NCI-H2081 (cell line): ENCODE measurements at places on chromosomes 3 and 15.

DNA sequence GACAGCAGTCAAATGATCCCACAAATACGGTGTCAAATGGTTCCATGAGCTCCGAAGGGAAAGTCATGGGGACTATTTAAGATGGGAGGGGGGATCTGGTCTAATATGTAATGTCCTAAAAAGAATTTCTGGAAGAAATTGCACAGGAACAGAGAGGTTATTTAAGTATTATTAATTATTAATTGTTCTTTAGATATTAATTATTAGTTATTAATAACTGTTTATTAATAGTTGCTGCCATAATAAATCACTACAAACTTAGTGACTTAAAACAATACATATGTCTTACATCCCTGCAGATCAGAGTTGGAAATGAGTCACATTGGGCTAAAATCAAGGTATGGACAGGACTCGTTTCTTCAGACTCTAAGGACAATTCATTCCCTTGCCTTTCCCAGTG is 588.2 kb upstream of the NR2F2 start:
- no peak for DNase-seq

- no peak for DNase-seq
Measured at GRCh38 chr3:1700650-1701049, 398.0 kb upstream of the CNTN4 start.

- DNase-seq: no peak
Measured at GRCh38 chr15:67472957-67473356, 48.0 kb upstream of the C15orf61 start.

DNA sequence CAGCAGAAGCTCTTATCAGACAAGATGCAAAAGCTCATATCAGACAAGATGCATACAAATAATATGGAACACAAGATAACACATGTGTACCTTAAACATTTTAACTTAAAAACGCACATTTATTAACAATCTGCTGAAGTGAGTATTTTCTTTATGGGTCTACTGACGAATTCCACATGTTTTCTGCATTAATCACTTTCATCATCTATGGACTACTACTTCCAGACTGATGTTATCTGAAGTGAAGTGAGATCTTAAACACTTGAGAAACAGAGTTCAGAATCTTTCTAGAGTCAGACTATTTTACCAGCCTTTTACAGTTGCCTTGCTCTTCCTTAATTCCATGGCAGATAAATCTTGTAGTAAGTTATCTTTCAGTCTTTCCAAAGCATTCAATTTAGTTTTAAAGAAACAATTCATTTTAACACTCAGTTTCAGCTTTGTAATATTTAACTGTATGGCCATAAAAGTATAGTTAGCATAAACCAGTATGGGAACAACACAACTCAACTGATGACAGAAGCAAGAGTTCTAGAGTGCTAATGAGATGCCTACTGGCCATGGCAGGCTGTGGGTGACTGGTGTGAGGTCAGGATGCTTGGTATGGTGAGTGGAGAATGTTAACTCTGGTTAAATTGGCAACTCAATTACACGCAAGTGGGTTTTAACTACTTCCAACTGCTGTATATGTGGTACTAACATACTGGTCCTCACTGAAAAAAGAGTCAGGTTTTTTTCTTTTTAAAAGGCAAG is 9.8 kb downstream of the CMTM6 start:
- DNase-seq: no peak

DNA sequence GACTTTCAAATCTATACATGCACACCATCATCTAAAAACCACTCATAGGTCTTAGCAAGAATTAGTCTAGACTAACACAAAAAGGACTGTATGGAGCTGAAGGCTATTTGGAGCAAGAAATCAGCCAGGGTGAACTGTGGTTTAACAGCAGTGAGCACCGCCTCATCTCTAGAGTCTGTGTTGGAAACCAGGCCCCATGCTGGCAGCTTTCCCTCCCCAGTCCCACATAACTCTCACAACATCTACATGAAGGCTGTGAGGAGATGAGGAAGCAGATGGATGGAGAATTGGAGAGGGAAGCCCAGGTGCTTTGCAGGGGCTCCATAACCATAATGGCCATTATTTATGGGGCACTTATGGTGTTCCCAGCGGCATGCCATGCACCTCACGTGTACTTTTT is 133.2 kb upstream of the TOPAZ1 start:
- DNase-seq: no peak

- DNase-seq: peak; percentile 38
Measured at GRCh38 chr15:63601026-63601703, 4.0 kb downstream of the FBXL22 start.

GRCh38 chr15:36075333-36075732 is 504.1 kb upstream of the CDIN1 start:
- DNase-seq: no peak

GRCh38 chr3:153026026-153026425 is 136.0 kb upstream of the RAP2B start:
- DNase-seq: peak; percentile 39

DNA sequence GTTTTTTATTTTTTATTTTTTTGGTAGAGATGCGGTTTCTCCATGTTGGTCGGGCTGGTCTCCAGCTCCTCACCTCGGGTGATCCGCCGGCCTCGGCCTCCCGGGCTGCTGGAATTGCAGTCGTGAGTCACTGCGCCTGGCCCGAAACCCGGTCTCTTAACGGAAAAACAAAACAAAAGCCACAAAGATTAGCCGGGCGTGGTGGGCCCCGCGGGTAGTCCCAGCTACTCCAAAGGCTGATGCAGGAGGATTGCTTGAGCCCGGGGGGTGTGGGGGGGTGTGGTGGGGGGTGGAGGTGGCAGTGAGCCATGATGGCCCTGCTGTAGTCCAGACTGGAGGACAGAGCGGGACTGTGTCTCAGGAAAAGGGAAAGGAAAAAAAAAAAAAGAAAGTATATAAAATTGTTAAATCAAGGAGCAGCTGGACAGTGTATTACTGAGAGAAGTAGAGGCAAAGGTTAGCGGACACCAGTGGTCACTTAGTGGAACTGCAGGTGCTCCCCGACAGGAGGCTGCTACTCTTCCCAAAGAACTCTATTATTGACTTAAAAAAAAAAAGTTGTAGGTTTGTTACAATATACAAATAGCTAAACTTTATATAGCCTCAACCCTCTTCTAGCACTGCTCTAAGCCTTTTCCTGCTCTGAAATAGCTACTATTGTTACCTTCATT is 30.3 kb upstream of the TUBGCP5 start:
- DNase-seq: no peak

- no peak for DNase-seq
Measured at GRCh38 chr15:92184679-92185230, 208.9 kb upstream of the ST8SIA2 start.

GRCh38 chr3:44962621-44963393 is 13.2 kb downstream of the ZDHHC3 start:
- DNase-seq: no peak

DNA sequence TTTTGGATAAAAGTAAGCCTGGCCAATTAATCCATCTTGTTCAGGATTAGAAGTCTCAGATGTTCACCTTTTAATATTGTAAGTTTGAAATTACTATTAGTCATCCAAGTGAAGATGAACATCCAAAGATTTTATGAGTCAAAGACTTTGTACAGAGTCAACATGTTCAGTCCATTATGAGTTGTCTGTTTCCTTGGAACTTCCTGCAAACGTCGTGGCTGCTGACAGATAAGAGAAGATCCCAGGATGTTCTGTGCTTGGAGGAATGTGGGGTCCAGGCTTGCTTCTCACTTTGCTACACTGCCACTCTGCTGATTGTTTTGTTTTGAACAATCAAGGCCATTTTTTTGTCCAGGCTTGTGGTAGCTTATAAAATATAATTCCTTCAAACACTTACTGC is 74.3 kb upstream of the SLCO2A1 start:
- no peak for DNase-seq

DNA sequence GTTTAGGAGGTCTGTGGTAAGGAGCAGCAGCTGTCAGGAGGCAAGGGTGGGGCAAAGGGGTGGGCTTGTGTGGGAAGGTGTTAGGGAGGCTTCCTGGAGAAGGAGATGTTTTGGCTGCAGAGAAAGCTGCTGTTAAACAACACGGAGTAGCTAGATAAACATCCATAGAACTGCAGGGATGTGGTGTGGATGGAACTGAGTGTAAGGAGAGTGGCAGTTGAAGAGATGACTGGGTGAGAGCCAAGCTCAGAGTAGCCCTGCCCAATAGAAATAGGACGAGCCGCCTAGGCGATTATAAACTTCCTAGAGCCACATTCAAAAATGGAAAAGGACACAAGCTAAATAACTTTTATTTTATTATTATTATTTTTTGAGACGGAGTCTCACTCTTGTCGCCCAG is 19.9 kb downstream of the RPLP1 start:
- no peak for DNase-seq

- DNase-seq: no peak
Measured at GRCh38 chr3:2476996-2477395, 378.3 kb downstream of the CNTN4 start.

DNA sequence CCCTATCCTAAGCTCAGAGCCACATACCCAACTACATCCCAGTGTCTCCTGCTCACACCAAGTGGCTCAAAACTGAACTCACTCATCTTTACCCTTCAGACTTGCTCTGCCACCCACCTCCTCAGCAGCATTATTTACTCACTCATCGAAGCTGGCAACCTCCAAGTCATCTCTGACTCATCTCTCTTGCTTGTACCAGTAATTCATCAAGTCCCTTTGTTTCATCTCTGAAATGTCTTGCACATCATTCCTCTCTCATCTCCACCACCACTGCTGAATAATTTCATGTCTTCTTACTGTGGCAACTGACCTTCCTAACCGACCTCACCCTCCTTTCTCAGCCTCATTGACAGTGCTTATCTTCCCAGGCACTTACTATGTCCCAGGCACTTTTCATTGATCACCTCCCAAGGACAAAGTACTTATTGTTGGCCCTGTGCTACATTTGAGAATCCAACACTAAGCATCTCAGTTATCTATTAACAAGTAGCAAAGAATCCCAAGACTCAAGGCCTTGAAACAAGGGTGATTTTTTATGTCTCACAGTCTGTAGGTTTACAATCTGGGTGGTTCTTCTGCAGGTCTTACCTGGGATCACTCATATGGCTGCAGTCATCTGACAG is 82.0 kb downstream of the MRPL46 start:
- no peak for DNase-seq
